ENCODE measurements at places on chromosomes 4 and X.
A peak's percentile ranks its signal among the peaks of the same experiment; 100 is the strongest.

- peak overlapping the region; percentile 70 for H3K27ac ChIP-seq
- DNase-seq, result no peak
- peak overlapping the region; percentile 80 for H3K4me3 ChIP-seq
- peaks cover 9% of the 10 kb centered on the region for H3K36me3 ChIP-seq
These were observed 518 bp upstream of the SAT1 start for GRCh38 chrX:23782455-23782854.

- H3K27me3 ChIP-seq, result no peaks in the 10 kb centered on the region
- no peak overlapping the region for H3K27ac ChIP-seq
- DNase-seq, result no peak
- no peaks in the 10 kb centered on the region for H3K36me3 ChIP-seq
- H3K4me1 ChIP-seq, result peaks cover 22% of the 10 kb centered on the region
- no peak overlapping the region for H3K4me3 ChIP-seq
These were observed 3.4 kb downstream of the HTT-AS start for GRCh38 chr4:3070709-3071500.

- H3K27ac ChIP-seq, result no peak overlapping the region
- peaks cover 12% of the 10 kb centered on the region for H3K36me3 ChIP-seq
- no peak for DNase-seq
- H3K4me1 ChIP-seq, result no peaks in the 10 kb centered on the region
These were observed 33.8 kb downstream of the LONRF3 start for GRCh38 chrX:119008110-119008744.

DNA sequence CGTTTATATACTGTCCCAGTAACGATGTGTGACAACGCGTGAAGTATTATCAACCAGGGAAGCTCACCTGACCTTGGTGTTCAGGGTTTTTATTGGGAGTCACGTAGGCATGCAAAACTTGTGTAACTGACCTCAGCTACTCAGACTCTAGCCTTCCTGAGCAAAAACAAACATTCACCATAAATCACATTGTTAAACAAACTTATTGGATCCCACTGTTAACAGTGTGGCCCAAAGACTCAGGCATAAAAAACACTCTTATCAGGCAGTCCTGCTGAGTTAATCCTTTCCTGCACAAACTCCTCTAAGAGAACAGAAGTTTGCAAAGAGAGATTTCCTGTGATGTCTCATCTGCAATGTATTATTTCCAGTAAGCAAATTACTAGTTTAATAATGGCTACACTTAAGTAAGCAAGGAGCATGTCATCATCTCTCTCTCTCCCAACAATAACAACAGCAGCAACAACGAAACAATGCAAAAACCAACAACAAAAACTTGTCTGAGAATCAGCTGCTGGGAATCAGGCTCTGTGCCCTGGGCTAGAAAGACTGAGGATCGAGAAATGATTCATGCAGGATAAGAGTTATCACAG, 12.0 kb downstream of the GAGE1 start:
- H3K27me3 ChIP-seq, result no peaks in the 10 kb centered on the region
- H3K36me3 ChIP-seq, result no peaks in the 10 kb centered on the region
- H3K4me3 ChIP-seq, result no peak overlapping the region
- no peak overlapping the region for H3K27ac ChIP-seq

DNA sequence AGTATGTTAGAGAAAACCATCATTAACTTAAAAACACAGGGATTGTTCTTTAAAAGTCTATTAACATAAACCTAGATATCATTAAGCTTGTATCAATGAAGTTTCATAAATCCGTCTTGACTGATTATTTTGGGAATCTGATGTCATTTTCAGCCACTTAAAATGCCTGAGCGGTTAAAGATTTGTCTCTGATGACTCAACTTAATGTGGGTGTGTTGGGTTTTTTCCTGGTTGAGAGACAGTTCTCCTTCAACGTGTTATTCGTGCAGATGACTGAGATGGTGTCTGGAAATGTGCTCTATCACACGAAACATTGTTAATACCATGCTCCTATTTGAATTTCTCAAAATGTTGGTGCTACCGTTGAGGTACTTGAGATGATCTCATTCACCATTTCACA, 227.3 kb upstream of the TENM3 start:
- no peak overlapping the region for H3K4me3 ChIP-seq
- no peaks in the 10 kb centered on the region for H3K36me3 ChIP-seq
- H3K27me3 ChIP-seq, result no peaks in the 10 kb centered on the region

DNA sequence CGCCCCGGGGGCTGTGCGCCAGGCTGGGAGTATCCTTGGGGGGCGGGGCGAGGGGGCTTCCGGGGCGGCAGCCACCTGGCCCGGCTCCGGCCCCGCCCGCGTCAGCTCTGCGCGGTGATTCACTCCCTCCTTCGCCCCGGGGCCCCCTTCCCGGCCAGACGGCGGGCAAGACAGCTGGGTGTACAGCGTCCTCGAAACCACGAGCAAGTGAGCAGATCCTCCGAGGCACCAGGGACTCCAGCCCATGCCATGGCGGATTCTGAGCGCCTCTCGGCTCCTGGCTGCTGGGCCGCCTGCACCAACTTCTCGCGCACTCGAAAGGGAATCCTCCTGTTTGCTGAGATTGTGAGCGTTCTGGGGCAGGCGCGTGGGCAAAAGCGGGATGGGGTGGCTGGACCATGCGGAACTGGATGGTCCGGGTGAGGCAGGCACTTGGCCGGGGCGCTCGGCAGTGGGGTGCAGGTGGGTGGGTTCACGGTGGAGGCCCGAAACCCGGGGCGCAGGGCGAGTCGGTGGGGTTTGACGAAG, at the start of gene PLP2:
Gene PLP2, plus strand, starts transcription at position 147 of the 528 bp plus-strand sequence. Its CDS starts 103 bp downstream, at position 250.
- no peaks in the 10 kb centered on the region for H3K27me3 ChIP-seq
- H3K4me1 ChIP-seq, result peaks cover 17% of the 10 kb centered on the region
- peak within 1 kb of the TSS; percentile 89 for H3K27ac ChIP-seq
- peak within 1 kb of the TSS; percentile 75 for H3K4me3 ChIP-seq
- peak; percentile 52 for DNase-seq
- H3K36me3 ChIP-seq, result peaks cover 13% of the 10 kb centered on the region
